ENCODE measurements at places on chromosomes 7 and 10.

- no peak for DNase-seq
Measured at GRCh38 chr7:51129527-51130472, 186.8 kb downstream of the COBL start.

- no peak for DNase-seq
Measured at GRCh38 chr10:132697578-132698200, 88.3 kb downstream of the NKX6-2 start.

- DNase-seq, result no peak
Measured at GRCh38 chr7:27157702-27158431, 1.4 kb upstream of the HOXA7 start.

GRCh38 chr10:71075086-71075758 is 137.1 kb upstream of the UNC5B start:
- DNase-seq, result no peak

GRCh38 chr7:142196066-142196840 is 61.6 kb downstream of the PRSS58 start:
- no peak for DNase-seq

- no peak for DNase-seq
Measured at GRCh38 chr10:48768144-48768766, 83.6 kb downstream of the WDFY4 start.

GRCh38 chr10:3150961-3151360 is 21.6 kb downstream of the PITRM1 start:
- no peak for DNase-seq

DNA sequence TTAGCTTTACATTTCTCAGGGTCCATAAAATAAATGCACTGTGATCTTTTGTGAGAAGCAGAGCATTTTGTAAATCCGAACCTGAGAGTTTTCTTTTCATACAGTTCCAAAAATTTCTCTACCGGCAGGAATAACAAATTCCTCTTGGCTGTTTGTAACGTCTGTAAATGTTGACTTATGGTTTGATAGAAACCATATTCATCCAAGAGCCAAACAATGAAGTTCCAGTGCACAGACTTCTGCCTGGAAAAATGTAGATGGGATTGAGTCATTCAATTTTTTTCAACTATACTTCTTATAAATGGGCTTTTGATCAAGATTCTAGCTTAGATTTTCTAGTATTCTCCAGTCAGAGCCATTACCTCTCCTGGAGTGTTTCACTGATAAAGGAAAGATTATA is 530.6 kb downstream of the TFEC start:
- DNase-seq, result no peak

GRCh38 chr10:5732141-5732540 is 47.5 kb downstream of the TASOR2 start:
- DNase-seq, result no peak

DNA sequence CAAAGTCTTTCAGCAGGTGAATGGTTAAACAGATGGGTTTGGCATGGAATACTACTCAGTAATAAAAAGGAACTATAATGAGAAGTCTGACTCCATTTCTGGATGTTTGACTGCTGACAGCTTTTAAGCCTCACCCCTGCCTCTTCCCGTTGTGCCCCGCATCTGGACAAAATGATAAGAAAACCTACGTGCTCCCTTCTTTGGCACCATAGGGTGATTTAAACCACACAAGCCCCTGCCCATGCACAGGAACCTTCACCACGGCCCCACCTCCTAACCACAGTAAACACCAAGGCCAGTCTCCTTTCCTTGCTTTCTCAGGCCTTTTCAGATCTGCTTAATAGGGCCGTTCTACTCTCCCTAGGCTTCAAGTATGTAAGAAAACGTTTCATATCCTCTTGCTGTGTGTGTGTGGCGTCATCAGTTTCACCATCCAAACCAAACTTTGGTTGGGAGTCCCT is 47.1 kb upstream of the UBN2 start:
- DNase-seq, result no peak

- no peak for DNase-seq
Measured at GRCh38 chr7:7990441-7990761, 21.8 kb downstream of the GLCCI1 start.

DNA sequence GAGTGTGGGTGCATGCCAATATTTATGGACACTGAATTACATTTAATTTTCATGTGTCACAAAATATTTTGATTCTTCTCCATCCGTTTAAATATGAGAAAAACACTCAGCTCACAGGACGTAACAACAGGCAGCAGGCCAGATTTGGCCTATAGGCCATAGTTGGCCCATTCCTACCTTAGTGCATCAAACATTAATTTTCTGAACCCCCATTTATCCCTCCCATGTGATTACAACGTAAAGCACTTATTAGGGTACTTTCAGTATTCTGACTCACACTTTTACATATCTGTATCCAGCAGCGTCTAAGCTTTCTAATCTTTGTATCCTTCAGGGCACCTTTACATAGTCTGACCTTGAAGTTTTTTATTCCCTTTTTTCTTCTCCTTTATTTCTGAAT is 4.0 kb downstream of the IDI1 start:
- no peak for DNase-seq

DNA sequence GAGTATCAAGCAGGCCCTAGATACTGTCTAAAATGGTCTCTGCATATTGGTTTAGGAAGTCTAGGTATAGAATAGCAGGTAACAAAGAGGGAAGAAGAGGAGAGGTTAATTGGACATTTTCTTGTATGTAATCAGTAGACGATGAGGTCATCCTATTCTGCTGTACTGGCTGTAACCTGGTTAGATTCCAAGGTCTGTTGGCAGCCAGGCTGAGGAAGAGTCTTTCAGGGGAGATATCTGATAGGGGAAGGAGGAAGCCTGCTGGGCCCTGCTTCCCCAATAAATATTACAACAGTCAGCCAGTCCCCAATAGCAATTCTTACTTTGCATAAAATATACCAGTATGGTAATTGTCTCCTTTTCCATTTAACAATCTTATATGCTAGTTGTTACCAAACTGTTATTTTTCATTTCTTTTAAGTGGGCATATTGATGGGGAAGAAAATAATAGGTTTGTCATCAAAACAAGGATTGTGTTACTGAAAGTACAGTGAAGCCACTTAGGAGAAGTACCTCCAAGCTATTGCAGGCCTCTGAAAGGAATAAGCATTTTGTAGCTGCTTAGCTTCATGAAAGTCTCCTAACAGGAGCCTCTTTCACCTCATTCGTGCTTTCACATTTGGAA is 186.4 kb downstream of the LRRC4 start:
- DNase-seq, result no peak

DNA sequence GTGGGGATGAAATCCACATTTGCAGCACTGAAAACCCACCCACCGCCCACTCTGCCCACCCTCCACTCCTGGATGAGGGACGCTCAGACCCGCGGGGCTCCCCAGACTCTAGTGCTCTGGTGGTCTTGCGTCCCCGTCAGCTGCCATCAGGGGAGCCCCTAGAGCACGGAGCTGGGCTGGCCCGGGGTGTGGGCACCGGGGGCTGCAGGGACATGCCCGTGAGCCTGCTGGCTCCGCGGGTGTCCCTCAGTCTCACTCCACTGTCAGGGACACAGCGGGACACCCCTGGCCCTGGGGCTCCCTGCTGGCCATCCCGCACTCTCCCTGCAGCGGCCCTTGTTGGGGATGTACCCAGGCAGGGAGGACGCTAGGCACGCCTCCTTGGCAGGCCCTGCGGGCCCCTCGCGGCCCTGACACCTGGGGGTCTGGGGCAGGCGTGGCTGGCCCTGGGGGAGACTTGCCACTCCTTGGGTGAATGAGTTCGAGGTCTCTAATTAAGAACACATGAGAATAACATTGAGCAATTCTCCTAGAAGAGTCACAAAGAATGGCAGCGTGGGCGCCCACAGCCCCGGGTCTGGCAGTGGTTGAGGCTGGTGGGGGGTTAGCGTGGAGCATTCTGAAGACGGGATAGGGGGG is 64.2 kb downstream of the CFAP46 start:
- no peak for DNase-seq

DNA sequence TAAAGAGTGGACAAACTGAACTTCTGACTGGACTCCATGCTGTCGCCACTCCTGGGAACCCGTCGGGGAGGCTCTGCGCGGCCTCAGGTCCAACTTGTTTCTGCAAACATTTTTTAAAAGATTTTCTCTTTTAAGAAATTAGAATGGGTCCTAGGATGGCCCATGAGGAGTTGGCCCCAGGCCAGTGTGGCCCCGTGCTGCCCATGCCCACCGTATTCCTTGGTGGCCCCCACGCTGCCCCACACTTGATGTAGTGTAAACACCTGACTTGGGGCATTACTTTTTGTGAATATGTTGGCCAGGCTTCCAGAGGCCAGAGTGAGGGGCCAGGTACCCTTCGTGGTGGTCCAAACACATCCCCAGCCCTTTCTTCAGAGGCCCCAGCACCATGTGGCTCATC is 19.3 kb downstream of the ZNF316 start:
- DNase-seq, result no peak

DNA sequence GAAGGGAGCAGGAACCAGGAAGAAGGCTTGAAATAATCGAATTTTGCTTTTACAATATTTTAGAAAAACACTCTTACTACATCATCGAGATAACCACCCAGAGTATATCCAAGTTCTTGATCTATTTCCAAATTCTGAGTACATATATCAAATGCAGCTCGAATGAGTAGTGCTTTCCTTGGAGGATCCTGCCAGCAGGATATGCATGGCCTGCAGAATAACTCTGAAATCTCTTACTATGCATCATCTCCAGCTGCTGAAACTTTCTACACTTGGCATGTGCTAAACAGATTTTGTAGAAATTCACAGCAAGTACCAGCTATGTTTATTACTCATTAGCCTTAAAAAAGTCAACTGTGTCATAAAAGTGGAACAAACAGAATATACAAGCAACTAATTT is 44.0 kb upstream of the ANK3 start:
- no peak for DNase-seq

DNA sequence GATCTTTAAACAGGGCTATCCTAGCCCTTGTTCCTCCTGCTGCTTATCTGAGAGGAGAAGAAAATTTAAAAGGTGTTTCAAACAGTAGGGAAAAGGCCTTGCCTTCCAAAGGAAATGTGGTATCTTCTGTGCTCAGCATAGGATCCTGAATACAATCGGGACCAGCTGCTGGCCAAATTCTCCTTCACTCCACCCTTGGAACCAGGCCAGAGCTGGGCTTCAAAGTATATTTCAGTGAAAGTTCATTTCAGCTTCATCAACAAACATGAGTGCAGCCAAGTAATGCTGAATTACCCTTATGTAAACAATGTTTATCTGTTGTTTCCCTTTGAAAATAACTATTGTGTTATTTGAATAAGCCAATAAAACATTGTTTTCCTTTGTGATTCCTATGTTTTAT is 146.5 kb upstream of the MEOX2 start:
- DNase-seq, result no peak

DNA sequence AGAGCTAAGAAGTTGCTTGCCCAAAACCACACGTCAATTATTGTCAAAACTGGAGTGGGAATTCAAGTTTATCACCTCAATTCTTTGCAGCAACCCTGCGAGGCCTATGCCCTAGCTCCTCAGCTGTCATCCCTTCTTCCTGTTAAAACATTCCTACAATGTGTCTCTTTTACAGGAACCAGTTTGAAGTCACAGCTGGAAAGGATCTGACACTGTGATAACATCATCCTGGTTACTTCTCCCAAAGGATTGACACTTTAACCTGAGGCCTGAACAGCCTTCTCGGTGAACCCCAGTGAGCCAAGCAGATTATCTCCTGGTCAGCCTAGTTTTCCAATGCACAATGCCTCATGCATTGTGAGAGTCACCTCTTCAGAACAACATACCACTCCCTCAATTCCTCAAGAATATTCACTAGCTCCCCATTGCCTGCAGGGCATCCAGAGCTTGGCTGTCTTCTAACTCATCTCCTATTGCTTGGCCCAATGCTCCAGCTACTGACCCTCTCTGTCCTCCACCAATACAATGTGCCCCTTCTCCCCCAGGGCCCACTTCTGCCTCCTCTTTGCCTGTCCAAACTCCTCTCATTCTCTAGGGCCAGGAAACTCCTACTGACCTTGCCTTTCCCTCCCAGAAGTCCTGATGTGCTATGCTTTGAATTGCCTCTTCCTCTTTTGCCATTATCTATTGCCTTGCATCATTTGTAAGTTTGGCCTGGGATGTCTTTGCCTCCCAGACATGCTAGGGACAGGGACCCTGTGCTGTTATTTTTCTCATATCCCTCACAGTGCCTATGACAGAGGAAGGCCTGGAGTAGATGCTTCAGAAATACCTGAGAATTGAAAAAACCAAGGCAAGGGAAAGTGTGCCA is 10.4 kb upstream of the DLG5 start:
- DNase-seq, result no peak

DNA sequence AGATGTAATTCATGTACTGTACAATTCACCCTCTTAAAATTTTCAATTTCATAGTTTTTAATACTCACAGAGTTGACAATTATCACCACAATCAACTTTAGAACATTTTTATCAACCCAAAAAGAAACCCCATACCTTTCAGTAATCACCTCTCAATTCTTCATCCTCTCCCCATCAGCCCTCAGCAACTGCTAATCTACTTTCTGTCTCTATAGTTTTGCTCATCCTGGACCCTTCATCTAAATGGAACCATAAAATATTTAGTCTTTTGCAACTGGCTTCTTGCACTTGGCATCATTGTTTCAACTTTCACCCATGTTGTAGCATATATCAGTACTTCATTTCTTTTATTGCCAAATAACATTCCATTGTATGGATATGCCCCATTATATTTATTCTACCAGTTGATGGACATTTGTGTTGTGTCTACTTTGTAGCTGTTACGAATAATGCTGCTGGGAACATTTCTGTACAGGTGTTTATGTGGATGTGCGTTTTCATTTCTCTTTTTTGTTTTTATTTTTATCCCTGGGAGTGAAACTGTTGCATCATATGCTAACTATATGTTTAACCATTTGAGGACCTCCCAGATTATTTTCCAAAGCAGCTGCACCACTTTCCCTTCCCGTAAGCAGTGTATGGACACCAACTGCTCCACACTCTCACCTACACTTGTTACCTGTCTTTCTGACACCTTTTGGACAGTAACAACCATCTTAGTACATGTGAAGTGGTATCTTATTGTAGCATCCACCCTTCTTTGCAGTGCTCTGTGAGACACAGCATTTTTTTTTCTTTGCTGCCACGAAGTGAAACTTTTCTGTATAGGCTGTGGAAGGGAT is 65.4 kb upstream of the APBB1IP start:
- DNase-seq, result no peak

DNA sequence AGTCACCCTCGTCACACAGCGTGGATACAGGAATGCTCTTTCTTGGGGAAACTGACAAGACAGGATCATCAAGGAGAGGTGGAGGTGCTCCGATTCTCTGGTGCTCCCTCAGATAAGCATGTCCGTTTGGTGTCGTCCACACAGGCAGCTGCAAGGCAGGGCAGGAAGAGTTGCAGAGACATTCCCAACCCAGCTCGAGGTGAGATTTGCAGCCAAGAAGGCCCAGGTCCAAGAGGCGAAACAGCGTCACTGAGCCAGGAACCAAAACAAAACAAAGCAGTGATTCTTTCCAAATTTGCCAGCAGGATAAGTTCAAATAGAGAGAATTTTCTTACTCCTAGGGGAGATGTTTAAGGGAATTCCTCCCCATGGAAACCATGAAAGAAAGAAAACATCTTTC is 386.5 kb upstream of the PFKP start:
- DNase-seq, result no peak

- DNase-seq, result no peak
Measured at GRCh38 chr10:119022846-119023552, 6.5 kb upstream of the NANOS1 start.

GRCh38 chr7:28044825-28045224 is 135.8 kb downstream of the JAZF1 start:
- no peak for DNase-seq

Measured in stimulated activated naive CD4-positive, alpha-beta T cell (primary cell).